ENCODE measurements at places on chromosomes 3 and 15.

DNA sequence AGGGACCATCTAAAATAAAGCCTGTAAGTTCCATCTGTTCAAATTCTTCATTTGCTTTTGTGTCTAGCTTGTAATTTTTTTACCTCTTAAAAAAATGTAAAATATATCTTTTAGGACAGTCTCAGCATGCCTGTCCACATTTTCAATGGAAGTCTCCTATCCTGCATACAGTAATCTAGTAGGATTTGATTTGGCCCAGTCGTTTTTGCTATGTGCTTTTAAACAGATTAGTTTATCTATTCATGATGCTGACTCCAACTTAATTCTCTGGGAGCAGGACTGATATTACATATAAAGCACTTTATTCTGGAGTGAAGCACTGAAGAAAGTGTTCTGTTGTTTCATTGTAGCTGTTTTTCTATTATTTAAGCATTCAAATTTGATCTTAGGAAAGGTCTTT, 38.9 kb upstream of the CFAP20DC start:
- DNase-seq = no peak

DNA sequence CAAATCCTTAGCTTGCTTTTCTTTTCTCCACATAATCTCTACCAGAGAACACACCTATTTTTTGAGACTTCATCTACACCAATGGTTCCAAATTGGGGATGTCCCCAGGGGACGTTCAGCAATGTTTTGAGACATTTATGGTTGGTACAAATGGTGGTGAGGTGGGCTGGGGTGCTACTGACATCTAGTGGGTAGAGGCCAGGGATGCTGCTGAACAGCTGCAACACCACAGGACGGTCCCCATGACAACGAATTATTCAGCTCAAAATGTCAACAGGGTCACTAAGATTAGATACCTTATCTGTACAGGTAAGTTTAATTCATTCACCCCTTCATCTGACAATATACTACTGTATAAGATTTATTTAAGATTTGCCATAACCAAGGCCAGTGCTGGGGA, 14.4 kb downstream of the GK5 start:
- DNase-seq = no peak

GRCh38 chr3:173007079-173007723, 133.8 kb downstream of the SPATA16 start:
- no peak for DNase-seq

DNA sequence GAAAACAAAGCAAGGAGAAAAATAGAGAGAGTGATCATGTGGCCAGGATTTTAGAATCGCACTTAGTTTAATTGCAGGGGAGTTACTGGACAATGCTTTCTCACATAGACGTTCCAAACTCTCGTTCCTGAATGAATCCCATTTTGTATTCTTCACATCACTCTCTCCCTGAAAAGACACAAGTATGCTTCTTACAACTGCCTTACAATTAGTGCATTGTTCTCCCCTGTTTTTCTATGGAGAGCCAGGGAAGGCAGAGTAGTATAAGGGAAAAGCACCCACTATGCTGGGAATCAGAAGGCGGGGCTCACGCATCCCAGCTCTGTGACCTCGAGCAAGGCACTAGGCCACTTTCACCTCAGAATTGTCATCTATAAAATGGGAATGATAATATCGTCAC, 14.4 kb downstream of the TMOD2 start:
- DNase-seq = no peak

GRCh38 chr3:139519998-139520737, 19.4 kb downstream of the RBP1 start:
- no peak for DNase-seq

DNA sequence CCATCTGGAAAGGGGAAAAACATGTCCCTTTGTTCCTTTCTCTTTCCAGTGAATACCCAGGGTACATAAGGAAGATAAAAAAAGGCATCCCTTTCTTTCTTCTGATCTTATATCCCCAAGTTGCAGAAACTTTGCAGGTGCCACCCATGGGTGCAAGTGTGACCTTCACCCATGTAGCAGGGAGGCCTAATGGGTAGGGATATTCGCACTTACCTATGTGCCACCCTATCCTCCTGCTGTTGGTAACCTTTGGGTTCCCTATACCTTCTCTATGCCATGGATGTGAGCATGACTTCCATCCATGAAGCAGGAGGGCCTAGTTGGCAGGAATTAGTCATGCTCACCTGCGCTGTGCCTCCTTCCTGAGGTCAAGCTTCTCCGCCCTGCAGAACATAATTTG, 59.2 kb upstream of the C15orf39 start:
- DNase-seq = no peak

- DNase-seq = peak; percentile 70
Measured at GRCh38 chr3:97821287-97821773, 481 bp upstream of the CRYBG3 start.

DNA sequence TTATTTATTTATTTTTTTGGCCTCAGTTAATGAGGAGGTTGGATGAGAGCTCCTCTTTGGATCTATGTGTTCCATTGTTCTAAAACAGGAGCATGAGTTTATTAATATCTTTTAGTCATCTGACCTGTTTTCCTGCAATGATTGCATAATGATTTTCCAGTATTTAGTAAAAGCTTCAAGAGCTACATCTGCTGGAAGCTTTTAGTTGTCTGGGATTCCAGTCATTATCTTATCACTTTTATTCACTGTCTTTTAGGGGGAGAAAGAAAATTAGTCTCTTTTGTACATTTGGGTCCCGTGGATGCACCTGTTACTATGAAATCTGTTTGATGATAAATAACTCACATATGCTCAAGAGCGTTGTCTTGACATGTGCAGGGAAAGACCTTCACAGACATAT, 1270.0 kb downstream of the ROBO1 start:
- DNase-seq = no peak

GRCh38 chr3:176961916-176962315, 235.4 kb downstream of the TBL1XR1 start:
- no peak for DNase-seq

- DNase-seq = no peak
Measured at GRCh38 chr15:67134067-67134838, 68.9 kb downstream of the SMAD3 start.

GRCh38 chr15:101637516-101637915, 14.7 kb downstream of the TM2D3 start:
- DNase-seq = no peak

- DNase-seq = no peak
Measured at GRCh38 chr15:62964251-62964650, 78.3 kb upstream of the TPM1 start.

DNA sequence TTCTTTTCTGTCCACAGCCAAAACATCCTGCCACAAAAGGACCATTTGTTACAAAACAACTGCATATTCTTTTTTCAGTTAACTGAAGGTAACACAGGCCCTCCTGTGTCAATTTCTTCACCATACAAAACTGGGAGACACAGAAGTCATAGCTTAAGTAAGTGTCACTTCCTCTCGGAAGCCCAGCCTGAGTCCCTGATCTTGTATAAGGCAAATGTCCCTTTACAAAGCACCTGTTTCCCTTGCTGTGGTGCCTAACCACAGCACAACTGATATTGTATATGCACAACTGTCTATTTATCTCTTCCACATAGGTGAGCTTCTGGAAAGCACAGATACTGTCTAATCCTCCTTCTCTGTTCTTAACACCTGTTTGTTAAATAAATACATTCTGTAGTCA, 293.7 kb downstream of the FHIT start:
- no peak for DNase-seq

GRCh38 chr3:177646749-177647148, 449.5 kb upstream of the TBL1XR1 start:
- no peak for DNase-seq

DNA sequence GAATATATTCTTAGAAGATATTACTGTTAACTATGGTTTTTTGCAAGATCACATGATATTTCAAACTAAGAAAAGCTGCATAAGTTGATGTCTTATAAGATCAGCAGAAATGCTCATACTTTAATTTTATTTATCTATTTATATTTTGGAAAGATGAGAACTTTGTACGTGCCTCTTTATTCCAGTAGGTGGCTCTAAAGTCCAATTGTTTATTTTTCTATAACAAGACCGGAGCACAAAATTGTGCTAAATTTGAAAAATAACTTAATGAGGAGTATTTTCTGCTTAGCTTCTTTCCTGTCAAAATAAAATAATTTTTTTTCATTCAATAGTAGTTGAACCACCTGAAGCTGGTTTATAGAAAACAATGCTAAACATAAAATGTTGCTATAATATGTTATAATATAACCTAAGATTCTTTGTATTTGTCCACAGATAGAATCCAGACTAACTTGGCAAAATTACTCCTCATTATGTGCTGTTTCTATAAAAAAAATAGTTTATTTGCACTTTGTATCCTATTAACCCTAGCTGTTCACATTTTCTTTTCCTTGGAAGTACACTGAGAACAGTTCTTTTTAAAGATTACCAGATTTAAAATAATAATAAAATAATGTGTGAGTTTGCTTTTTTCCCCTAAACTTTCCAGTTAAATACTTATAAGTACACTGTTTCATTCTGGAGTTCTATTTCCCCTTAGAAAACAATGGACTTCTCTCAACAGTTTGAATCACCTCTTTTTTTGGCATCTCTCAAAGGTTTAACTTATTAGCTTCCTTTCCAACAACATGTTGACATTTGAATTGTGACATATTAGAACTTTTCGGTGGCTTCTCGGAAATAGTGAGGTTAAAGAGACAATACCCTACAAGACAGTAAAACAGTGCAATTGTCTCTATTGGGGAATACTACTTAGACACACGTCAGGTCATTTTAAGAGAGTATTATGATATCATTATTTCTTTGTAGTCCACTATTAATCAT, 530.0 kb downstream of the MECOM start:
- no peak for DNase-seq

DNA sequence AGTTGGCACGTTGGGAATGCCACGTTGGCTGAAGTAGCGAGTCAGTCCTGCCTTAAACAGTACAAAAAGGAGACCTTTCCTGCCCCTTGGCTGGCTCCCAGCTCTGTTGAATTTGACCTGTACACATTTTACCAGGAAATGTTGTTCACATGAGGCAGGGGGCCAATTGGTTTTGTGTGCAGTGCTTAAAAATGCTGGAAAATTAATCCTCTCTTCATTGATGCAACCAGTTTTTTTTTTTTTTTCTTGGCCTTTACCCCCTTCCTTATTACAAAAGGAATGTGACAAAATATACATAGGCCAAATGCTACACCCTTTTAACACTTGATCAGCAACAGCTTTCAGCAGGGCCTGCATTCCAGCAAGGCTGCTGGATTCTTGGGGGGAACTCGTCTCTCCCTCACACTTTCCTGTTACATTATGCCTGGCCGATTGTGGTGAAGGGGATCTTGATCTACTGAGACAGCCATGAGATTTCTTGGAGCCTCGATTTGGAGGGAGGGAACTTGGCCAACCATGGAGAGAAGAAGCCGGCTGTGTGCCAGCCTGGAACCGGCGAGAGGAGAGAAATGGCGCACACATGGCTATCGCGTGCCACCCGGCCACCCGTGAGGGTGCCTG, 93.1 kb downstream of the DNASE1L3 start:
- DNase-seq = no peak

- DNase-seq = no peak
Measured at GRCh38 chr3:155753038-155753639, 8.3 kb upstream of the PLCH1 start.

DNA sequence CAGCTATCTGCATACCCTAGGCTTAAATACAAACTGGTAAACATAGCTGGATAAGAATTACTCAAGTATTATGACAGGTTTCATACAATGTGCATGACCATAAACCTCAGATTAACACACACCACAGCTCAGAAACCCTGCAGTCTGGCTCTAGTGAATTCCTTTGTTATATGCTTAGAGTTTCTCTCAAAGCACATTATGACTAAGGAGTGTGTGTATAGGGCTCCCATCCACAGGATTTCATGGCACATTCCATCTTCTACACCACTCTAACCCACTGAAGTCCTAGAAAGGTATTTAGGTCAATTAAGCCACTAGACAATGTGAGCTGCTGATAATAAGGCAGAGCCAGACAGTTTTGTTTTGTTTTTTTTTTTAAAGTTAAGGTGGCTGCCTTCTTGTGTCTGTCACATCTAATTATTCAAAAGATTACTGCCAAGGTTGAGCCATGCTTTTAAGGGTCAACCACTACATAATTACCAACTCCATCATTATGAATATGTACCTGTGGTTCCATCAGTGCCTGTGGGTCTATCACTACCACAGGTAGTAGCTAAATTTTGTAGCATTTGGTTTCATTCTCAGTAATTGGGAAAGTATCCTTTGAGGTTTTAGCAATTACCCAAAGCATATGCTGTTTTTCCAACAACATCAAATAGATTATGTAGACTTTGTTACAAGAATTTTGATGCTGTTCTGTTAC, 107.0 kb downstream of the ALCAM start:
- no peak for DNase-seq

DNA sequence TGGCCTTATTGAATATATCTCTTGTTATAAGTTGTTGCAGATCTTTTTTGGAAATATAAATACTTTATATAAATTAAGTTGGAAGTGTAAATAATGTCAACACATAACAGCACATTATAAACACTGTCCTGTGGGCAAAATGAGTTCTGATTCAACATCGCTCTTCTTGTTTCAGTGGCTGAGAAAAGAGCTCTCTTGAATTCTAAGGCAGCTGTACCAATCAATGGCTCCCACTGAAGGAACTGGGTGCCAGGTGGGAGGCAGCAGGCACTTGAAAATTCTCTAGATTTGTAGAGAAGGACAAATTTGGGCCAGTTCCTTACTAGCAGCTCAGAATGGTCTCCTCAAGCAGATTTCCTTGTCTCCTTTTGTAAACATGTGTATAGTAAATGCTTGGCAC, 45.6 kb downstream of the CHST2 start:
- no peak for DNase-seq

DNA sequence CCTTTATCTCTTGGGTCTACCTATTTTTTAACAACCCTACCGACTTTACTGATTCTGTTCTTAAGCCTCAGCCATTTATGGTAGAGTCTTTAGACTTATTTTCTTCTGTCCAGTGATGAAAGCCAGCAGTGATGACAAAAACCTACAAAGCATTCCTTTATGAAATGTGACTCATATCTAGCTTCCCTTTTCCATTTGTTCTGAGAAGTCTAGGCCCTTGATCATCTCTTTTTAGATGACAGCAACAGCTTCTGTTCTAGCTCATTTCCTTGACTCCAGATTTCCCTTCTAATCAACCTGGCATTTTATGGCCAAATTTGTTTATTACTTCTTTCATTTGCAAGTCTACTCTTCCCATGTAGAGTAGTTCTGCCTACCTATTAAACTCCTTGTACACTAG, 36.1 kb downstream of the CFAP44 start:
- no peak for DNase-seq

GRCh38 chr3:2148561-2149340, 50.1 kb downstream of the CNTN4 start:
- no peak for DNase-seq

DNA sequence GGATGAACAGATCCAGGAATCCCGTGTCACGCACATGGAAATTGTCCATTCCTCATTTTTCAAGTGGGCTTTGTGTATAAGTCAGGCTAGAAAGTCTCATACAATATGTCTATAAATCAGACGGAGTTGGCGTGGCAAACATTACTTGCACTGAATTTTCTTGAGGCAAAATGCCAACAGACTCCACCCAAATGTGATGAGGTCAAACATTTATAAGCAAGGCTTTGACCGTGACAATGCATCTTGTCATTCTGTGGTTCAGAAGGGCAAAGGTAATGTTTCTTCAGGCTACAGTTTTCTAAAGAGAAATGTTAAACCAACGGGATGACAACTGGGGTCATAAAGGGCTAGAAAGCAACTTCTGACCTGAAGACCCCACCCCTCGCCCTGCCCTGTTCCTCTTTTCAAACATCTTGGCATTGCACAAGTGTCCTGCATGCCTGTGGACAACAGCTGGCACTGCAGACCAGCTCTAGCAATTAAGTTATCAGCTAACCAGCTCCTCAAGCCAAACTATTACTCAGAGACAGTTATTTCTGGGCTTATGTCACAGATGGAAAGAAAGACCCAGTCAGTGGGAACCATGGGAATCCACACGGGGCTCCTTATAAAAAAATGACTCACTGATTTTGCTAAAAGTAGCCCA, 36.5 kb upstream of the SPTBN5 start:
- DNase-seq = no peak

Measured in SHP77 (cell line).